ENCODE measurements at places on chromosomes 1 and 21.

GRCh38 chr1:166740668-166741276 lies 98.5 kb upstream of the POGK start:
- DNase-seq = no peak

DNA sequence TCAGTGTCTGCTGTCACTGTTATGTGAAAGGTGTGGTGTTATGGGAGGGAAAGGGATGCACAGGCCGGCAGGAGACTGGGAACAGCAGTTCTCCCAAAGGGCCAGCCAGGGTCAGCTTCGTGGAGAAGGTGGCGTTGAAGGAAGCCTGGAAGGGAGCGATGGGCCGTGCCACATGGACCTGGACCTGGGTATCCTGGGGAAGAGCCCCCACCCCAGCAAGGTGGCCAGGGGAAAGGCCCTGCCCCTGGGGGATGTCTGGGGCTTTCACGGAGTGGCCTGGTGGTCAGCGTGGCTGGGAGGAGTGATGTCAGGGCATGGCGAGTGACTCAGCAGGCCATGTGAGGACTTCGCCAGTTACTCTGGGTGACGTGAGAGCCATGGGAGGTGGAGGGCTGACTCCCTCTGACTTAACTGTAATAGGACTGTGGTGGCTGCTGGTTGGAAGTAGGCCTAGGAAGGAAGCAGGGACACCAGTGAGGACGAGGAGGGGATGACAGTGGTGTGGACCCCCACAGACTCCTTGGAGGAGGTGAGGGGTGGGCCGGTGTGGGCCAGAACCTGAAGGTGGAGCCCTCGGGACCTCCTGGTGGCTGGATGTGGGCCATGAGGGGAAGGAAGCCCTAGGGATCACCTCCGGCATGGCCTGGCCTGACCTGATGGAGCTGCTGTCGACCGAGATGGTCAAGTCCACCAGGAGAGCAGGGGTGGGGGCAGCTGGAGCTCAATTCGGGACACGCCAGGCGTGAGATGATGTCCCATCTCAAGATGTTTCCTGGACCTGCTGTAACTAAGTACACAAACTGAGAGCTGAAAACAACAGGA lies 54.5 kb downstream of the BACE2 start:
- no peak for DNase-seq

DNA sequence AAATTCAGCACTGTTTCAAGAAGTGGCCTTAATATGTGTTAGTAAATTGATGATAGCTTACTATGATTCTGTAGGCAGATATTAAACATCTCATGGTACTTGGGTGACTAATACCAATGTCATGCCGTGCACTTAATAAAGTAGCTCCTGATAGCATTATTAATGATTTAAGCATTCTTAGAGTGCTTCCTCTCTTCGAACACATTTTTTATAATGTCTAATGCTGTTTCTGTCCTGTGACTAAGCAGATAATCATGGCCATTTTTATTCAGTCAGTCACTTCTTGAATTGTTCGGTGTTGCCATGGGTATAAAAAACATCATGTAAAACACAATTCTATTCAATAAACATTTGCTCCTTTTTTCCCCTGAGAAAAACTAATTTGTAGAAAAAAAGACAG lies 804.6 kb upstream of the ADGRL4 start:
- DNase-seq = no peak

DNA sequence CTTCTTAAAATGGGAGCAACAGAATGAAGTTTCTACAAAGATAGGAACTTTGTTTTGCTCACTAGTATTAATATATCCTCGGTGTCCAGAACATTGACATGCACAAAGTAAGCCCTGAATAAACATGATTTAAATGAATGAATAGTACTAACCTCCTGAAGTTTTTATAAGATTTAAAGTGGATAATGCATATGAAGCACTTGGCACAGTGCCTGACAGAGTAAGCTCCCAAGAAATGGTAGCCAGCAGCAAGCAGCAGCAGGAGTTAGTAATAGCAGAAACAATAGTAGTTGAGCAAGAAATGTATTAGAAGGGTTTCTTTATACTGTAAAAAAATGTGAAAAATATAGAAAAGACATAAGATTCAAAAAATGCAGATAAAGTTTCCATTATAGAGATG lies 258.1 kb upstream of the C1orf87 start:
- no peak for DNase-seq

DNA sequence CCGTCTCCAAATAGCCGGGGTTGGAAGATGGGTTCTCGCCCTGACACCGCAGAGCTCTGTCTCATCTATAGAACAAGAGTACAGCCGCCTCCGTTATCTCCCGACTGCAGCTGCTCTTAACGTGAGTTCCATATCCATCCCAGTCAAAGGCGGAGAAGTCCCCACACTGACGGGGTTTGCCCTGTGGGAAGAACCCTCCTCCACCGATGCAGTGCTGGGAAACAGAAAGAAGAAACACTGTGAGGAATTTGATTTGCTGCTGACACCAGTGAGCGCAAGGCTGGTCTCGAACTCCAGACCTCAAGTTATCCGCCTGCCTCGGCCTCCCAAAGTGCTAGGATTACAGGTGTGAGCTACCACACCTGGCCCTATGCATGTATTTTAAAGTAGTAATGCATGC lies 9.5 kb downstream of the ITLN2 start:
- DNase-seq = no peak
